DMS53 (cell line): ENCODE measurements at places on chromosomes 16 and 17.
A peak's percentile ranks its signal among the peaks of the same experiment; 100 is the strongest.

DNA sequence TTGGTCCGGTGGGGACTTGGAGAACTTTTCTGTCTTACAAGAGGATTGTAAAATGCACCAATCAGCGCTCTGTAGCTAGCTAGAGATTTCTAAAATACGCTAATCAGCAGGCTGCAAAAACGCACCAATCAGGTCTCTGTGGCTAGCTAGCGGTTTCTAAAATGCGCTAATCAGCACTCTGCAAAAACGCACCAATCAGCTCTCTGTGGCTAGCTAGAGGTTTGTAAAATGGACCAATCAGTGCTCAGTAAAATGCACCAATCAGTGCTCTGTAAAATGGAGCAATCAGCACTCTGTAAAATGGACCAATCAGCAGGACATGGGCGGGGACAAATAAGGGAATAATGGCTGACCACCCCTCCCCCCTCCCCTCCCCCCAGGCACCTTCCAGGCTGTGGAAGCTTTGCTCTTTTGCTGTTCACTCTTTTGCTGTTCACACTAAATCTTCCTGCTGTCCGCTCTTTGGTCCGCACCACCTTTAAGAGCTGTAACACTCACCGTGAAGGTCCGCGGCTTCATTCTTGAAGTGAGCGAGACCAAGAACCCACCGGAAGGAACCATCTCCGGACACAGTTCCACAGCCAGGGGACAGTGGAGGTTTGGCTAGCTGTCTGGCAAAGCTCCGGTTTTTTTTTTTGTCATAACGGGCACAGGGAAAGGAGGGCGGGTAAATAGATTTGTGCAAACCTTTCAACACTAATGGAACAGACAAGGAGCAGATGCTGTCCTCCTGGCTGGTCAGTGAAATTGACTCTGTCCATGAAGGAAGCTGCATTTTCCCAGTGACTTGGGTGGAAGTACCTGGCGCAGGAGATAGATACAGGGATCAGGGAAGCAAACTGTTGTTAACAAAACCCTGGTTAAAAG, 8.3 kb downstream of the PITPNC1 start:
- DNase-seq = peak; percentile 21

- no peak for DNase-seq
These were observed 5.6 kb upstream of the HSD3B7 start for GRCh38 chr16:30979170-30980022.

GRCh38 chr17:50027881-50028735, 27.8 kb upstream of the ITGA3 start:
- no peak for DNase-seq

- no peak for DNase-seq
These were observed 1.5 kb upstream of the KRT16 start for GRCh38 chr17:41614098-41614497.

DNA sequence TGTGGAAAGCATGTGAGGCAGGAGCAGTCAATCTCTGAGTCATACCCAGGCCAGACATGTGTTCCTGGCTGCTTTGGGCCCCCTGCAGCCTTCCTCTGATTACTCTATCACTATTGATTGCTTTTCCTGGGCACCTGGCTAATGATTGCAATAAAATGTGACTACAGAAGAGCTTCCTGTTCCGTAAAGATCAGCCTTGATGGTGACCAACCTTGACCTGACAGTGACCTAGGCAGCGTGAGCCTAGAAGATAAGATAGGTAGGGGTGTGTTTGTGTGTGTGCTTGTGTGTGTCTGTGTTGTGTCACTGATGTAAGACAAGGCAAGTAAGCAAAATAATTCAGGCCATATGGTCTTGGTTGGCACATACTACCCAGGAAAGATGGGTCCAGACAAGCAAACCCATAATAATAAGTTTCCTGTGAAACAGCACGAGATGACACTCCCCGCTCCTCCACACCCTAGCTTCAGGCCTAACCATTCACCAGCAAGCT, 367.7 kb upstream of the CDH11 start:
- DNase-seq = no peak

DNA sequence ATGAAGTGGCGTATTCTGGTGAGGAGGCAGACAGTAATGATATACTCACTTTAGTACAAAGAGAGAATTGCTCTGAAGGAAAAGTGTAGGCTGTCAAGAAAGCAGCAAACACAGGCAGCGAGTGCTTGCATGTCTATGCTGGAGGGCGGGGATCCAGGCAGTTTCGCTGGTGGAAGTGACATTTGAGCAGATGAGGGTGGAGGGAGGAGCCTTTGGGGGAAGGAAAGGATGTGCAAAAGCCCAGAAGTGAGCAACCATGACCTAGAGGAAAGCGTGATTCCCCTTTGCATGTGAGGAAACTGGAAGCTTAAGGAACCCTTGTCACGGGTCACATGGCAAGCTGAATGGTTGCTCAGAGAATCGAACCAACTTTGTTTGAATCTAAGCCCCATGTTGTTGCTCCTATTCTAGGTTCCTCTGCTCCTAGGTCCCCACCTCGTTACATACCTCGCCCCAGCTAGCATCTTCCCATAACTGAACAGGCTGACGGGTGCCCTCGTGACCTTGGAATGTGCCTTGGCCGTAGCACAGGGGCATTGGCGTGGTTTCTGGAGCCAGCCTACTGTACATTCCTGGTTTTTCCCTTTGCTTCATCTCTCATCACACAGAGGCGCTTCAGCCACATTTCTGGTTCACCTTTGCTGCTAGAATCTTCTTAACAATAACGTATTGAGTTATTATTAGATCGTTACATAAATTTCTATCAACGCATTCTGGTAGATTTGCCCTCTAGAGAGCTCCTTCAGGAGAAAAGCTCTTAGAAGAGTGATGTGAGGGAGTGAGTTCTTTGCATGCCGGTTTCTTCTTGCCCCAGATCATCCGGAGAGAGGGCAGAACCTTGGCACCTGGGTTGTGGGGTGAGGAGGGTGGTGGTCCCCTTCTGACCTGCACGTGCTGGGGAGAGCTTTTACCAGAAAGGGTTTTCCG, 191.8 kb downstream of the SNX29 start:
- DNase-seq = no peak

GRCh38 chr17:35499548-35499947, 37.9 kb downstream of the SLFN12L start:
- DNase-seq = no peak

- no peak for DNase-seq
These were observed 17.7 kb downstream of the ZNHIT3 start for GRCh38 chr17:36504156-36504545.
